Motor neuron (in vitro differentiated cells): ENCODE measurements at places on chromosomes 6 and 20. TPM values are rescaled to one million over a fixed set of nuclear protein-coding genes. Genes with fewer than 3 reads are reported as not detected.

- ATAC-seq, result no peak
Measured at GRCh38 chr6:42281570-42281969, 63.9 kb upstream of the MRPS10 start.

Gene PRR18
- not detected in 2 replicates for total RNA-seq

Gene CFAP61
- 1.7 and 2.9 TPM in 2 replicates for total RNA-seq

- ATAC-seq, result no peak
Measured at GRCh38 chr6:149200282-149200945, 117.1 kb upstream of the TAB2 start.

- peak; percentile 92 for ATAC-seq
Measured at GRCh38 chr6:134908906-134909516, 40.9 kb downstream of the ALDH8A1 start.

DNA sequence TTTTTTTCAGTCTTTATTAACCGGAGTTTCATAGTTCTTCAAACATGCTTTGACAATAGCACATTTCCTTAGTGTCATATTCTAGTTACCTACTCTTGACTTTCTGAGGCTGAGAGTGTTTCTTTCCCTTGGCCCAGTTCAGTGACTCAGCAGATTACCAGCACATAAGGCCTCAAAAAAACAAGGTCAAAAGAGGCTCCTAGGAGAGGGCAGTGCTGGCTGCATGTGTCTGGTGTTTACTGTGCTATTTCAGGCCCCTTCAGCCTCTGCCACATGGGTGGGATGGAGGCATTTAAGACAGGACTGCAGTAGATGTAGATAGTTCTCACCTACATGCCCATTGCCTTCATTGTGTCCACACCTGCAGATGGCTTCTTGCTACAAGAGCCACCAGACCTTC, 198.2 kb upstream of the SSTR4 start:
- peak; percentile 61 for ATAC-seq

Gene RNF146
- 54.1 and 54.6 TPM in 2 replicates for total RNA-seq

Gene DEFB132
- total RNA-seq, result 0.18 TPM in 1 of 2 replicates, not detected in the other

Gene ROMO1
- 346 and 374 TPM in 2 replicates for total RNA-seq

DNA sequence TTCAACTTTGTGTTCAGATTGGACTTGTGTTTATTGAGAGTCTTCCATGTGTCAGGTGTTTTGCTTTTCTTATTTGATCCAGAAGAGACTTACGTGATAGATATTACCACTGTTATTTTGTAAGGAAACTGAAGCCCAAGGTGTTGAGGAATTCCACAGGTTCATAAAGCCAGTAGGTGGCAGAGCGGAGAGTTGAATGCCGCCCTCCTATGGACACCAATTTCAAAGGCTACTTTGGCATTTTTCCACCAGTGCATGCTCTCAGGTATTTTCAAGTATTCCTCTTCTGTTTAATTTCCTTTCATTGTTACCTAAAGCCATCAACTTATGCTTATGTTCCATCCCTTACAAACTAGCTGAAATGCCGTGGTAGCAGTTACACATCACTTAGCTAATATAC, 14.0 kb upstream of the COL10A1 start:
- no peak for ATAC-seq

GRCh38 chr20:24165301-24166122, 176.9 kb upstream of the GGTLC1 start:
- ATAC-seq, result no peak

DNA sequence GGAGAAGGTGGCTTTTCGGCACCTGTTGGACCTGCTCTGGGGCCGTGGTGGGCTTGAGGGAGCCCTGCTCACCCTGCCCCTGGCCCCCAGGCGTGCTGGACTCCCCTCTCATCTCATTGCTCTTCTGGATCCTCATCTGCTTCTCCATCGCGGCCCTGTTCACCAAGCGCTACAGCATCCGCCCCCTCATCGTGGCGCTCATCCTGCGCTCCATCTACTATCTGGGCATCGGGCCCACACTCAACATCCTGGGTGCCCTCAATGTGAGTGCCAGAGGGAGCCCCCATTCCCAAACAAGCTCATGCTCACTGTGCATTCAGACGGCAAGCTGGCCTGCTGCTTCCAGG, 22.4 kb downstream of the UQCC2 start:
- no peak for ATAC-seq

Gene PSORS1C1
- total RNA-seq, result 2.6 and 4.0 TPM in 2 replicates

GRCh38 chr6:152267967-152268845, 369.0 kb downstream of the SYNE1 start:
- no peak for ATAC-seq

Gene LINC00237
- 0.89 and 1.5 TPM in 2 replicates for total RNA-seq

Gene HDGFL1
- total RNA-seq, result not detected in 2 replicates

Gene OPRM1
- total RNA-seq, result 1.6 and 3.9 TPM in 2 replicates

DNA sequence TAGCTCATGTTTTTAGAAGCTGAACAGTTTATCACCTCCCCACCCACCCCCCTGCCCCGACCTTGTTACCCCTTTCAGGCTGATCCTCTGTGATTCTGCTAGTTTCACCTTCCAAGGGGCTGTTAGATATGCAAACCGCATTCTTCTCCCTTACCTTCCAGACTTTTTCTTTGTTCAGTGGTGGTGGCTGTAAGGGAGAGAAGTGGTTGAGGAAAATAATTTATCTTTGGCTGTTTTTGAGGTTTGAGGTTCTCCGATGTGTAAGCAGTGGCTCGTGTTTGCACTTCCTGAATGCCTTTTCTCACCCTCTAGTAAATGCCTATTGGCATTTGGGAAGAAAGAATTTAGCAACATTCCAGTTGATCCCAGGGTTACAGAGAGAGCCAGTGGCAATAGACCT, 69.4 kb upstream of the KCNG1 start:
- peak; percentile 8 for ATAC-seq

DNA sequence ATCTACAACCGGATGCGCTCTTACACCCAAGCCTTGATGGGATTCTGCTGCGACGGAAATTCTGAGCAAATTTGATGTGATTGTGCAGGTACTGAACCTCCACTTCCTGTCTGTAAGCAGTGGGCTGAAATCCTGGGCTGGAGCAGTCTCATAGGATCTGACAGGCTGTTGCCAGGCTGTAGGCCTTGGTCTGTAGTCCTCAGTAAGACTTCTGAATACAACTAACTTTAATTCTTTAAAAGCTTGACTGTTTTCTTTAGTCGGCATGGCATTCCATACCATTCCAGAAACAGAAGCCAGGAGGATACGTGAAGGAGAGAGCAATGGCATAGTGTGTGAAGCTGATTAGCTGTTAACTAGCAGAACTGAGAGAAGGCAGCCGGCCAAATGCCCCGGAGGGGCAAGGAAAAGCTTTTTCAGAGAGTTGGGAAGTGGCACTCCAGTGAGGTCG, 68.3 kb downstream of the ADTRP start:
- peak; percentile 25 for ATAC-seq
